ENCODE measurements at places on chromosomes 2 and 18.

DNA sequence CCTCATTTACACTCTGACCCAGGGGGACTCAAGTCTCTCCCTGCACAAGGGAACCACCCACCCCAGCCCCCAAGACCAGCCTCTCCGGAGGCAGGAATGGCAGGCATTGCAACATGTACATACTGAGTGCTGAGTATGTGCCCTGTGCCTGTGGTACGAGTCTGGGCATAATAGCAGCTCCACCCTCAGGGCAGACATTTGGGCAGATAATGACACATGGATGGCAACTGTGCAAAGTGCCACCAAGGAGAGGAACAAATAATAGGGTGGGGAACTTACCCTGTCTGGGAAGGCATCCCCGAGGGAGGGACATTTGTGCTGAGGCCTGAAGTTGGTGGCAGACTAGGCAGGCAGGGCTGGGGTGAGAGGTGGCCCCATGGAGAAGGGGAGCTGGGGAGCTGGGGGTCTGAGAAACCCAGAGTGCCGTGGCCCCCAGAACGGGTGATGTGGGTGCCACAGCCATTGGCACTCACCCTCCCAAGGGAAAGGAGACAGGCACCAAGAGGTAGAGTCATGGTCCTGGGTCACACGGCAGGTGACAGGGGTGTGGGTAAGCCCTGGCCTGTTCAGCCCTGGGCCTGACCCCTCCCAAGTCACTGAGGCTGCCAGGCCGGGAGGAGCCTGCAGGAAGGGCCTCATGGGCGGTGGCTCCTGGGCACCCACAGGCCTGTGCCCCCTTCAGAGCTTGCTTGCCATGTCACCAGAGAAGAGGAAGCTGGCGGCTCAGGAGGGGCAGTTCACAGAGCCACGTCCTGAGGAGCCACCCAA, 15.7 kb upstream of the GPR17 start:
- no peak for DNase-seq

DNA sequence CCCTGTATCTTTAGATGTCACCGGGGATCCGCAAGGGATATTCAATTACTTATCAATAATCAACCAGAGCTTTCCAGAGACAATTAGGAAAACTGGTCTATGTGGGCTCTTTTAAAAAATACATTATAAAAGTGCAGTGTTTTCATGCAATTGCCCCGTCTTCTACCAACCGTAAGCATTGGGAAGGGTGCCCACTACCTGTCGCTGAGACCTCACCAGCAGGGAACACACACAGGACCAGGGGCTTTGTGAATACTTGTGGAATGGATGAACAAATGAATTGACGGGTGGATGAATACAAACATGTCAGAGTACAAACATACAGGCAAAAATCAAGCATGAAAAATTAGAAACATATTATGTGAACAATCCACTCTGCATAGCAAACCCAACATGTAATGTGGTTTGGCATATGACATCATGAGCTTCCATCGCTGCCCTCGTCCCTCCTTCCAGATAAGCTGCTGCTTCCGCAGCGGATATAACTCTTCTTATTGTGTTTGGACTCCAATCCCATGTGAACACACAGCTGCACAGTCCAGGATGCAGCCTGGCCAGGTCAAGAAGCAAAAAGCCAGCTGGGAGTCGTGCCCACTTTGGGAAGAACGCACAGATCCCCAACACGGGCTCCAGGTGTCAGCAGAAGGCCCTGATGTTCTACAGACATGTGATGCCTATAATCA, 5.3 kb downstream of the FHL2 start:
- no peak for DNase-seq

GRCh38 chr2:45009928-45010701, 863 bp upstream of the SIX2 start:
- no peak for DNase-seq

DNA sequence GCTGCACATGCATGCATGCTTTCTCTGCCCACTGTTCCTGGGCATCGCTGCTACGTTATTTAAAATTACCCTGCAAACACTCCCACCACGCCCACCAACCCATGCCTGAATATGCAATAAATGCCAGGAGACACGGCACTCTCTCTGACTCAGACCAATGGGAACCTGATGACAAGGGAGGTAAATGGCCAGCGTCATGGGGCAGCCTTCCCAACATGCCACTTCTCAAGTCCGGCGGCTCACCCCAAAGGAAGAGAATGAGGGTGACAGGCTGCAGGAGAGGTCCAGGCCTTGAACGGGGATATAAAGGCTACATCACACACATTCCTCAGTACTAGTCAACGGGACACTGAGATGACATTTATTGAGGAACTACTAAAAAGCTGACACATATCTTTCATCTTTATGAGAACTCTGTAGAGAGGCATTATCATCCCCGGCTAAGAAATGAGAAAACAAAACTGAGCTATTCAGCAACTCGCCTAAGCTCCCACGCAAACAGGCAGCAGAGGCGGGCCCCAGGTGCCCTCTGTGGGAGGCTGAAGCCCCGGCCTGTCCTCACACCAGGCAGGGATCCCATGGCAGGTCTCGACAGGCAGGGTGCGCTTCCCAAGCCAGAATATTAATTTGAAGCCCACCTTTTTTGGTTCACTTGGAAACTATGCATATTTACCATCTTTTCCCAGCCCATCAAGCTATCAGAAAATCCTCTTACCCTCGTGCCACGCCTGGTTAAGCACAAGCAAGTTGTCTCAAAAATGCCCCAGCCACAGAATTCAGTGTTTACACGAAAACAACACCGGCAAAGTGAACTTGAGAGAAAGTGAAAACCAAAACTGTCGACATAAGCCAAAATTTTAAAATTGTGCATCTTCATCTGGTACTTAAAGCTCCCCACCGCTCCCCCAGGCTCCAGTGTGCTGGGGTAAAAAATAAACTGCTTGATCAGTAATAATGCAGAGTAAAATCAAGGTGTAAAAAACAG, 166.3 kb downstream of the HDAC4 start:
- no peak for DNase-seq

- no peak for DNase-seq
Observed at GRCh38 chr18:9787712-9788111, 79.6 kb downstream of the RAB31 start.

All from mucosa of gallbladder (tissue), 1 donor.